ENCODE measurements at places on chromosomes 4 and X.

DNA sequence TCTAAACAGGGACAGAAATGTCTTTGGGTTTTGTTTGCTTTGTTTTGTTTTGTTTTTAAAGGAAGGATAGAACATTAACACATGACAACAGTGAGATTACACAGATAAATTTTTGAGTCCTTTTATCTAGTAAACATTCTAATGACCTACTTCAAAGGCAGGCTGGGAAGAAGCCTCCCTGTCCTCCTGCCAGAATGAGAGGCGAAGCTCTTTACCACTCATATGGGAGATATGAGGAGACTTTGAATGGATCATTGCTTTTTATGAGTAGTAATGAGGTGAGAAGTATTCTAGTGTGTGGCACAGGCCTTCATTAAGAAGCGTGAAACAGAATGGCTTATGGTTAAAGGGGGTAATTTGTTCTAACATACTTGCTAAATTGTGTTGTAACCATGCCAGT lies 172.0 kb downstream of the FBXO8 start:
- ATAC-seq, result no peak

DNA sequence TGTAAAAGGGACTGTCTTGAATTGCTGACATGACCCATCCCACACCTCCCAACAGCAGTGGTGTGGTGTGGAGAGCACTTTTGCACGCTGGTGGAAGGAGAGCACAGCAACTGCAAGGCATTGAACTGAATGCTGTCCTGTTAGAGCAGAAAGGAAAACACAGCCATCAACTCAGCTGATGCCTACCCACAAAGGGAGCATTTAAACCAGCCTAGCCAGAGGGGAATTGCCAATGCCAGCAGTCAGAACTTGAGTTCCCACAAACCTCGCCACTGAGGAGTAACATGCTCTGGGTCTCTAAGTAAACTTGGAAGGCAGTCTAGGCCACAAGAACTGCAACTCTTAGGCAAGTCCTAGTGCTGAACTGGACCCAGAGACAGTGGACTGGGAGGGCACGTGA lies 31.9 kb downstream of the MAGED4 start:
- ATAC-seq, result no peak

GRCh38 chr4:81505004-81505598 lies 33.4 kb upstream of the RASGEF1B start:
- peak; percentile 83 for ATAC-seq

DNA sequence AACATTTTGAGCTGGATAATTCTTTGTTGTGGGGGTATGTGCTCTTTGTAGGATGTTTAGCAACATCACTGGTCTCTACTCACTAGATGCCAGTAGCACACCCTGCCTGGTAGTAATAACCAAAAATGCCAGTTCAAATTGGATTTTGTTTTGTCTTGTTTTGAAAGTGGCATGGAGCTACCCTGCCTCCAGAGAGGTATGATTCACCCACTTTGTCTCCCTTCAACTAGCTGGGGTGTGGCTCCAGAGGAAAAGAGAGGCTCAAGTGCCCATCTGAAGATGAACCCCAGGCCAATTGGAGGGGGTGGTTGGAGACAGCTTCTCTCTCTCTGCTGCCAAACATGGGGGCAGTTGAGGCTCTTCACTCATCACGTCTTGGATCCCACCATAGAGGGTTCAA lies 34.5 kb downstream of the NIPAL1 start:
- no peak for ATAC-seq

DNA sequence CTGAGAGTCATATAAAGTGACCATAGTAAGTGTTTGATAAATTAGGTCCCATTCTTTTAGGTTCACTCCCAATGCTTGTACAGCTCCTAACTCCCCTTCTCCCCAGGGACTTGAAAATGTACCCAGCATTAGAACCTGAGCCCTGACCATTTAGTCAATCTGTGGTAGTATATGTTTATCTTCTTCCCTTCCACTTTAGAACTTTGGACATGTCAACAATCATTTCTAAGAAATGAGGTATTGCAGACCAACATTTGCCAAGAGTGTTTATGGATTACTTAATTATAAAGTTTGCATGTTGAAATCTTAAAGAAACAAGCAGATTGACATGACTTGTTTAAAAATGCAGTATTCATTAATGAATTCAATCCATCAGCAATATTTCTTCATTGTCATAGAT lies 26.0 kb downstream of the AFM start:
- ATAC-seq, result no peak

DNA sequence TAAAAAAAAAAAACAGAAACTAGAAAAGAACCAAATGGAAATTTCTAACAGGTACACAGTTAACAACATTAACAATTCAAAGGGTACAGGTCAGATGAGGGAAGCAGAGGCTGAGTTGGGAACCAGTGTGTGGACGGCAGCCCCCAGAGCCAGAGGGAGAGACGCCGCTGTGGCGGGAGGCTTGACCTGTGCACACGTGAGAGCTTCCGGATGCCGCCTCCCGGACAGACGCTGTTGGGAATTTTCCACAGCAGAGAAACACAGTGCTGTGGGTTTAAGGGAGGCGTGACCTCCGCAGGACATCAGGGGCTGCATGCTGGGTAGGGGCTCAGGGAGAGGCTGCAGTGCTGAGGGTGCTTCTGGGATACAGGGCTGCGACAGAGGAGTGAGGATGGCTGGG lies 22.2 kb downstream of the TACC3 start:
- ATAC-seq, result no peak

- peak; percentile 38 for ATAC-seq
These were observed 7.9 kb downstream of the NDNF start for GRCh38 chr4:121064482-121064881.

DNA sequence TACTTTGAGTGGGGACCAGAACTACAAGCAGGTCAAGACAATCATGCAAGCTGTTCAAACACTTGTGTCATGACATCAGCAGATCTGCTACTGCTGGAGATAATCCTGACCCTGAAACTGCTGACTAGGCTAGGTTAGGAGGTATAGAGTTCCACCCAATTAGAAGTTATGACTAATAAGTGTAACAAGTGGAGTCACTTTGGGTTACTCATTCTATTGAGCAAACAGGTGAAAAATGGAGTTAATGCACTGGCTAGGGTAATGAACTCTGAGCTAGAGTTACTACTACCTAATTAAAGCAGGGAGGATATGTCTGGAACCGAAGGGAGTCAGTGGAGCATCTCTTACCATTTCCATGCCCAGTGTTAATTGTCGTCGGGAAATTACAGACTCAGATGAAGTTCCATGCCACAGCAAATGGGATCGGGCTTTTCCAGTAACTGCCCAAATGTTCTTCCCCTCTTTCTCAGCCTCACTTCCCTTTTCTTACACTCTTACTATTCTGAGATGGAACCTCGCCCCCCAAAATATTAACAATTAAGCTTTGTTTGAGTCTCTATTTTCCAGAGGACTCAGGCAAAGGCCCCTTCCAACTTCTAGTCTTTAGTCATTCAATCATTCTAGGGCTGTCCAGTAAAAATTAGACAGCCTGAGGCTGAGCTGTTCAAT lies 19.8 kb upstream of the MANBA start:
- peak; percentile 94 for ATAC-seq

DNA sequence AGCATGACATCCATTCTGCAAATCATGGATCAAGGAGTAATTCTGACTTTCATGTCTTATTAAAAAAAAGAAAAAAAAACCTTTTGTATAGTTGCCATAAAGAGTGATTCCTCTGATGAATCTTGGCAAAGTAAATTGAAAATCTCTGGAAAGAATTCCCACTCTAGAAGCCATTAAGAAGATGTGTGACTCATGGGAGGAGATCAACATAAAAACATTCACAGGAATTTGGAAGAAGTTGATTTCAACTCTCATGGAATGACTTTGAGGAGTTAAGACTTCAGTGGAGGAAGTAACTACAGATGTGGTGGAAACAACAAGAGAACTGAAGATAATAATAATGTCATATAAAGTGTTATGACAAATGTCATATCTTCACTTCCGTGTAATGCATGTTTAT lies 204.2 kb downstream of the PABPC4L start:
- no peak for ATAC-seq

- no peak for ATAC-seq
These were observed 530.5 kb downstream of the FAM133A start for GRCh38 chrX:94204524-94204923.

DNA sequence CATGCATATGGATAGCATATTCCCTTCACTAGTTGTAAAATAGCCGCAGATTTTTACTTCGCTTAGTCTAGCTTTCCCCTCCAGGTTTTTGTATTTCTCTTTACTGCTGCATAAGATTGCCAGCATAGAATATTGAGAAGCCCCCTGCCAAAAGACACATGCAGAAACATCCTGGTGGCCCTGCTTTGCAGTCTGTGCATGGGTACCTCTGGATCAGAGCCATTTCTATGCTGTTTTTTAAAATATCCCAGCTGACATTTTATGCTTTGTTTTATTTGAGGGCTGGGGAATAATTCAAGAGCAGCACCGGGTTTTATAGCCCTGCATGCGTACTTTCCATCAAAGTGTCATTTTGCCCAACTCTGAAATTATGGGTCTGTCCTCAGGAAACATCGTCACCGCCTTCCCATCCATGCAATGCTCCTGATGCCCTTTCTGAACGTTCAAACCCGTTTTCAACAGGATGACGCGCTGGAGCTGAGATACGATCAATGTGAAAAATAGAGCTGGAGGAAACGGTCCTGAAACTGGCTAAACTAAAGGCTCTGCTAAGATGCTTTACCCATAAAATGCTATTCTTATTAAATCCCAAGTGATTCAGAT lies 314.3 kb downstream of the EVC2 start:
- no peak for ATAC-seq

DNA sequence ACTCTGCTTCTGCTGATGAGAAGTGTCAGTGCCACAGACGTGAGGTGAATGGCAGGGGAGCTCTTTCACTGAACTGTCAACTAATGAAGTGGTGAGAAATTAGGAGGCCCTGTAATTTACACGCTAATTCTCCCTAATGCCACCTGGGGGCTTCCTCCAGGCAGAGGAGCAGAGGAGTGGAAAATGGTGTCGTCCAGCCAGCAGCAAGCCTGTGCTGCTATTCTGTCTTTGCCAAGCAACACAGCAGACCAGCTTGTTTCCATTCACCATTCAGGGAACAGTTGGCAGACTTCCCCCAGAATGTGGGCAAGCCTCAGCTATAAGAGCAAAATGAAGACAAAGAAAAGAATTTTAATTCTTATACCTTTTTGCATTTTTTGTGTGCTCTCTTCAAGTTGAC lies 245.2 kb upstream of the TET2 start:
- ATAC-seq, result no peak

DNA sequence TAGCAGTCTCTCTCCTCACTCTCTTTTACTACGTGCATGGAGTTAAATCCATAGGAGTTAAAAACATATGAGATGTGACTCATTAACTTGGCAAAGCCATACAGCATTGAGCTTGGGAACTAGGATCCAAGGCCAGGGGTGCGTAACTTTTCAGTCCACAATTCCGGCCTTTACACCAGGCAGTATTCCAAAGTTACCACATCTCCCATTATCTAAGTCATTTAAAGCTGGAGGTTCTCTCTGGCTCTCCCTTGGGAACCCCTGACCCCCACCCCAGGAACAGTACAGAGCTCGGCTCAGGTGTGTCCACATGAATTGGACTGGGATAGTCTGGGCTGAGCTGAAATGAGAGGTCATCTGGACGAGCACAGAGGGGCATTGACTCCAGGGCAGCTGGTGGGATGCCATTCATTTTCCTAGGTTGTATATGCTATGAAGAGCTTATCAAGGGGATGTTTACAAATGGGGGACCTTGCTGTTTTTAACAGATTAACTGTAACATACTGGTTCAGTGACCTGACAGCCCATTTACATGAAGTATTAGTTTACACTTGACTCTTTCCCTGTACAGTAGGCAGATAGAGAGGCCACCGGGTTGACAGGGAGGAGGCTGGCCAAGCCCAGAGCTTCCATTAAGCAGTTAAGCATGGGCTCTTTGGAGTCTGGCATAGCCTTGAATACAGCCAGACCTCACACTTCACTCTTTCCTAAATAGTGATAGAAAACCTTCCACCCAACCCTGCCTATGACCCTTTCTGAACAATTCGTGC lies 128.8 kb downstream of the RAB28 start:
- no peak for ATAC-seq

DNA sequence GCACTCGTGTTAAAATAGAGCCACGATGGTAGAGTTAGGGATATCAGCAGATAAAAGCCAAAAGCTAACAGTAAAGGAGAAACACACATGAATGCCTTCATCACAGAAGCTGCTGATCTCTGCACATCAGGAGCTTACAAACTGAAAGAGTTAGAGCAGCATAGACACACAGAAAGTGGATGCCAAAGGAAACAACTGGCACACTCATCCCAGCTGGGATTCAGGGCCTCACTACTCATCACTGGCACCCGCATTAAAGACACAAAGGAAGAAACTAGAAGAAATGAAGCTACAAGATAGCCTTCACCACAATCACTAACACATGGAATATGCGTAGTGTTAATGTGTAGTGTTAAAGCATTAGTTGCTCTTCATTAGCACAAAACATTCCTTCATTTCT lies 156.4 kb upstream of the TBL1X start:
- no peak for ATAC-seq

- no peak for ATAC-seq
These were observed 70.1 kb downstream of the CHM start for GRCh38 chrX:85977218-85977617.

GRCh38 chrX:68048774-68049173 lies 384.5 kb downstream of the OPHN1 start:
- ATAC-seq, result no peak

DNA sequence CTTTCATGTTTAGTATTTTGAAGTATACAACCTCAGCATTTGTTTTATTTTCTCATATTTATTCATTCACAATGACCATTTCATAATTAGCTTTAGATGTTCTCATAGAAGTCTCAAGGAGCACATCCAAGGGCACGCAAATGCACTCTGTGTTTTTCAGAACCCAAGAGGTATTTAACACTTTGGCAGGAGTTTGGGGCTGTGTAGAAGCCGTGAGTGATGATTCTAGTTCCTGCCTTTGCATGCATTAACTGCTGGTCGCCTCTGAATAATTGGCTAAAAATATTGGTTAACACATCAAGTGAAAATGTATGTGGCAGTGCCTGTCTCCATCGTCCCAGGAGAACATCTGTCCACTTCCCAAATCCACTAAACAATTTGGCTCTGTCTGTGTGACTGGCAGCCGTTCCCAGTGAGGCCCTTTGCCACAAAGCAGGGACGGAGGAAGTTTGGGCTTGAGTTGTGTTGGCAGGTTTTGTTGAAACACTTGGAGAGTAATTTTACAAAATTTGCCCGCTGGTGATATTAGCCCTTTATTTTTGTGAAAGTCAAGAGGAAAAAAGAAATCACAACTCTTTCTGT lies 730.7 kb upstream of the SLIT2 start:
- ATAC-seq, result no peak

GRCh38 chr4:88196013-88196365 lies 37.5 kb upstream of the ABCG2 start:
- ATAC-seq, result peak; percentile 64

GRCh38 chr4:75235359-75235951 lies 278.7 kb downstream of the RCHY1 start:
- ATAC-seq, result no peak

GRCh38 chrX:16577483-16578029 lies 72.4 kb upstream of the S100G start:
- no peak for ATAC-seq

GRCh38 chr4:80463509-80463908 lies 128.0 kb downstream of the CFAP299 start:
- ATAC-seq, result no peak

GRCh38 chr4:101393256-101393655 lies 45.9 kb upstream of the PPP3CA start:
- no peak for ATAC-seq
